ENCODE measurements at places on chromosomes 4 and X.

- no peak for DNase-seq
Observed at GRCh38 chrX:124217304-124218251, 114.9 kb upstream of the TEX13D start.

DNA sequence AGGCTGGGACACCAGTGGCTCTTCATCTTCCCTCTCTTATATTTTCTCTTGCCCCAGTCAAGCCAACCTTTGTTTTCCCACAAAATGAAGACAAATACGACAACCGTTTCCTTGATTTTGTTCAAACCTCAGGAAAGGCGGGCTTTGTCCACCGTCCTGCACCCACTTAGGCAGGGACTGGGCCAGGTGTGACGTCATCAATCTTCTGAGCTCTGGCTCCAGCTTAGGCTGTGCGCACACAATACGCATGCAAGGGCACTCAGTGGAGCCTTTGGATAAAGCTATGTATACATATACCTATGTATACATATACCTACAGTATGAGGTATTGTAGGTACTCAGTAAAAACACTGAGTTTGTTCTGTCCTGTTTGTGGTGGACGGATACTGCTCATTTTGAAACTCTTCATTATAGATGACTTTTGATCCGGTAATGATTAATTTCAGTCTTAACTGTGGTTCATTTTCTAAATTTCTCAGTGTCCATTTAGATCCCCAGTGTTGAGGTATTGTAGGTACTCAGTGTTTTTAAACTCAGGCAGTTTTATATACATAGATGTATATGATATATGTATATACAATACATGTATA lies 194.9 kb downstream of the MGST2 start:
- DNase-seq = no peak

DNA sequence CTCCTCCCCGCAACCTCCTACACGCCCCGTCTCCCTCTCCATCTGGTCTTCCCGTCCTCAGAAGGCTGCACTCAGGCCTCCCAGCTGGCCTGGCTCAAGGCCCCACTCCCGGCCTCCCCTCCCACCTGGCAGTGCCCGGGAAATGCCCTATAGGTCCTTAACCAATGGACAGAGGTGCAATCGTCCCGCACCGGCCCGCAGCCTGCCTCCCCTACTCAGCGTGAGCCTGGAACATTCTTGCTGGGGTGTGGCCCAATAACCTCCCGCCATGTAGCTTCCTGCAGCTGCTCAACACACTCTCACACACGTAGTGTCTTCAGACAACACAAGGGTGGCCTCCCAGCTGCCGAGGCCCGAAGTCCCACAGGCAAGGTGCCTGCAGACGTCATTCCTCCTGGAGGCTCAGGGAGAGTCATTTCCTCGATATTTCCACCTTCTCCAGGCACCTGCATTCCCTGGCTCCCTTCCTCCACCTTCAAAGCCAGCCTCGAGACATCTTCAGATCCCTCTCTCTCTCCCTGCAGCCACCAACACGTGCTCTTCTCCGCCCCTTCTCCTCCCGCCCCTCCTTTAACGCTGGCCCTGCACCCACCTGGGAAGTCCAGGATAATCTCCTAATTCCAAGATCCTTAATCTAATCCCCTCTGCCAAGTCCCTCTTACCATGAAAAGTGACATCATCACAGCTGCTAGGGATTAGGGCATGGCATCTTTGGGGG lies 56.2 kb downstream of the ADRA2C start:
- no peak for DNase-seq

DNA sequence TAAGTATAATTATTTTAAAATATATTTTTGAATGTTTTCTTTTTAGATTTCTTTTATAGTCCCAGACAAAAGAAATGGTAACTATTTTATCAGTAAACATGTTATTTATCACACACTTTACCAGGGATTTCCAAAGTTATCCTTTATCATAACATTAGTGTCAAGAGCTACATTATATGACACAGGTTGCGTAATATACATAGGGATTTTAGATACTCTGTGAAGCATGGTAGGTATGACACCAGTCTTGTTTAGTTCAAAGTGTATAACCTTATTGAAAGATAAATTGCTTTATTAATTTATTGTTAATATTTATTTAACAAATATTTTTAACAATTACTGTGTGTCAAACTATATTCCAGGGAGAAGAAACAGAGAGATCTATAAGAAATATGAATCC lies 163.3 kb upstream of the PABPC4L start:
- no peak for DNase-seq

GRCh38 chr4:10395971-10396580 lies 61.1 kb downstream of the ZNF518B start:
- DNase-seq = no peak

DNA sequence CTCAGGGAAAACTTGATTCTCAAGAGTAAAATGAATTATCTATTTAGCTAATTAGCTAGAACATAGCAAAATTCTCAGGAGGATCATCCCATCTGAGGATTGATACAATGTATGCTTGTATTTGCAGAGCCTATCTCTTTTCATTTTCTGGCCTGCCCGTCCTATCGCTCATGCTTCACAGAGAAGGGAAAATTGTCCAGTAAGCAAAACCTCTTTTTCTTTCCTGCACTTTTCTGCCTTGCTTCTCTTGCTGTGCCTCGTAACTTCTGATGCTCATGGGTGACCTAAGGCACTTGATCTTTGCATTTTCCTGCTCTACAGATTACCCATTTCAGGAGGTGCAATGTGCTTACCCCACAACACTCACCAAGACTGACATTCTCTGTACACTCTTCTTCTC lies 88.1 kb downstream of the GBA3 start:
- no peak for DNase-seq

All from AG04450 (cell line).